ENCODE measurements at places on chromosomes 16 and 17.
A peak's percentile ranks its signal among the peaks of the same experiment; 100 is the strongest.

- ATAC-seq = no peak
Observed at GRCh38 chr17:11204991-11205390, 36.0 kb upstream of the SHISA6 start.

- no peak for ATAC-seq
Observed at GRCh38 chr16:9412031-9412914, 320.8 kb downstream of the HAPSTR1 start.

DNA sequence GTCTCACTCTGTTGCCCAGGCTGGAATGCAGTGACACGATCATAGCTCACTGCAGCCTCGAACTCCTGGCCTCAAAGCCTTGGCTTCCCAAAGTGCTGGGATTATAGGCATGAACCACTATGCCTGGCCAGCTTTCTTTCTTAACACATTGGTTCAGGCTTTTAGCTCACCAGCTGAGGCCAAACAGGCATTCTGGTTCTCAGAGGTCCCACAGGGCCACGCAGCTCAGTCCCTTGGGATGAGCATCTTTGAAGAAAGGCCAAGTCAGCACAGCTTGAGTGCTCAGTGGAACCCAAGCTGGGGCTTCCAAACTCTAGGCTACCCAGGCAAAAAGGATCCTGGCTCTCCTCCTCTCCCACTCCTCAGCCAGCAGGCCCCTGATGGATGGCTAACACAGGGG, 2.5 kb downstream of the PIK3R5 start:
- no peak for ATAC-seq

- no peak for ATAC-seq
Observed at GRCh38 chr16:17070882-17071592, 399.7 kb downstream of the XYLT1 start.

GRCh38 chr17:67528751-67529436, 151.8 kb downstream of the PITPNC1 start:
- peak; percentile 99 for ATAC-seq

DNA sequence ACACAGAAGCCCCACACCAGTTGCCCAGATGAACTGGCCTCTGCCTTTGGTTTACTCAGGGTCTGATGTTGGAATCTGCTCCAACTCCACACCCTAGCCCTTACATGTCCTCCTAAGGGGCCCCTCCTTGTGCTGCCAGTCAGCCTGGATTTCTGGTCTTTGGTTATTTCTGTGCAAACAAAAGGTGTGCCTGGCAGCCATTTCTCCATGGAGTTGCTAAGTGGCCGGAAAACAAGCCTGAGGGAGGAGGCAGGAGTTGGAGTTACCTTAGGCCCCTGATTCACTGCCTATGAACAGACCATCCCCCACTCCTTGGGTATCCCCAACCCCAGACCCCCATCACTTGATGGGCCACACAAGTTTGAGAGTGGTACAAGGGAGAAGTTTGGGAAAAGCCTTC, 4.4 kb upstream of the ALKBH5 start:
- ATAC-seq = no peak
